ENCODE measurements at places on chromosomes 1 and 21. TPM values are rescaled to one million over a fixed set of nuclear protein-coding genes. Genes with fewer than 3 reads are reported as not detected.

The IGSF21 gene
- not detected for total RNA-seq

The MRPL20 gene
- total RNA-seq: 129 TPM

The DYRK3 gene
- total RNA-seq: 4.9 TPM

The TMEM52 gene
- 2.2 TPM for total RNA-seq

The APCS gene
- total RNA-seq: not detected

The UTS2 gene
- not detected for total RNA-seq

The PYHIN1 gene
- total RNA-seq: 7.0 TPM

The AMY1A gene
- not detected for total RNA-seq

The FHL3 gene
- 26.6 TPM for total RNA-seq

The KRTAP13-2 gene
- not detected for total RNA-seq

The C1orf226 gene
- 0.20 TPM for total RNA-seq

The PROX1 gene
- total RNA-seq: 0.09 TPM

The COA7 gene
- 17.6 TPM for total RNA-seq

The MTR gene
- 72.7 TPM for total RNA-seq

The CYP4X1 gene
- not detected for total RNA-seq

The DMRTA2 gene
- total RNA-seq: not detected

The ZNF683 gene
- 1.3 TPM for total RNA-seq

The SPRR2A gene
- not detected for total RNA-seq

The VWA5B1 gene
- not detected for total RNA-seq

The WDR47 gene
- 7.2 TPM for total RNA-seq

The TEX38 gene
- total RNA-seq: not detected

The MORN1 gene
- 5.9 TPM for total RNA-seq

The LCA5L gene
- 0.36 TPM for total RNA-seq

The AGT gene
- not detected for total RNA-seq

The ARHGEF19 gene
- total RNA-seq: 7.4 TPM

The TCHH gene
- total RNA-seq: not detected

The DIRAS3 gene
- total RNA-seq: 0.18 TPM

The SDHB gene
- 148 TPM for total RNA-seq

The CFHR2 gene
- not detected for total RNA-seq

The CNN3 gene
- 12.8 TPM for total RNA-seq

The SERTAD4 gene
- not detected for total RNA-seq

The MSH4 gene
- 0.16 TPM for total RNA-seq

The SYT6 gene
- not detected for total RNA-seq

The TLR5 gene
- 0.11 TPM for total RNA-seq

The UBE2U gene
- not detected for total RNA-seq

The S100A1 gene
- total RNA-seq: not detected

The ZBTB7B gene
- total RNA-seq: 26.3 TPM

The GPATCH2 gene
- 6.0 TPM for total RNA-seq

The NBPF6 gene
- not detected for total RNA-seq
